DND-41 (cell line): ENCODE measurements at places on chromosomes 13 and 19.

- H3K4me3 ChIP-seq = no peak overlapping the region
- no peak for DNase-seq
- no peaks in the 10 kb centered on the region for H3K36me3 ChIP-seq
- H3K27ac ChIP-seq = no peak overlapping the region
- no peaks in the 10 kb centered on the region for H3K4me1 ChIP-seq
- no peaks in the 10 kb centered on the region for H3K27me3 ChIP-seq
Measured at GRCh38 chr19:16034958-16035560, 41.2 kb upstream of the TPM4 start.

- H3K4me3 ChIP-seq = no peak overlapping the region
- no peak overlapping the region for H3K27ac ChIP-seq
- H3K36me3 ChIP-seq = no peaks in the 10 kb centered on the region
Measured at GRCh38 chr13:23160638-23161480, 19.9 kb upstream of the SGCG start.

DNA sequence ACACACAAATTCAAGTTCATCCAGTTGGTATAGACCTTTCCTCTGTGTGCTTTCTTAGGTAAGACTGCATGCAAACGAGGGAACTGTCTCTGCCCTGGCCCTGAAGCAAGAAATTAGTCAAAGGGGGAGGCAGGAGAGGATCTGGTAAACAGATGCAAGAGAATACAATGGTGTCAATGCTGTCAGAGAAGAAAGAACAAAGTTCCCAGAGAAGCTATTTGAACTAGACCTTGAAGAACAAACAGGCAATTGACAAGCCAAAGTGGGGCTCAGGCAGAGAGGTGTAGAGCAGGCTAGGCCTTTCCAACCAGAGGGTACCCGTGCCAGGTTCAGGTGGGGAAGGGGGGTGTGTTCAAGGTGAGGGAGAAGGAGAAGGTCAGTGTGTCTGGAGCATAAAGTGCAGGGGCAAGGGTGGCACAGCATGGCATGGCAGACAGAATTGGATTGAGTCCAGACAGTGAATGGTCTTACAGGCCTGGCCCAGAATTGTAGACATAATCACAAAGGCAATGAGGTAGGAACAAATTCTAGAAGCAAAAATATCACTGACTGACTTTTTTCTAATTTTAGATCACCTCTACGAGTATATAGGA, 95.0 kb upstream of the STARD13 start:
- H3K4me1 ChIP-seq = no peaks in the 10 kb centered on the region
- no peak overlapping the region for H3K4me3 ChIP-seq
- no peak for DNase-seq

DNA sequence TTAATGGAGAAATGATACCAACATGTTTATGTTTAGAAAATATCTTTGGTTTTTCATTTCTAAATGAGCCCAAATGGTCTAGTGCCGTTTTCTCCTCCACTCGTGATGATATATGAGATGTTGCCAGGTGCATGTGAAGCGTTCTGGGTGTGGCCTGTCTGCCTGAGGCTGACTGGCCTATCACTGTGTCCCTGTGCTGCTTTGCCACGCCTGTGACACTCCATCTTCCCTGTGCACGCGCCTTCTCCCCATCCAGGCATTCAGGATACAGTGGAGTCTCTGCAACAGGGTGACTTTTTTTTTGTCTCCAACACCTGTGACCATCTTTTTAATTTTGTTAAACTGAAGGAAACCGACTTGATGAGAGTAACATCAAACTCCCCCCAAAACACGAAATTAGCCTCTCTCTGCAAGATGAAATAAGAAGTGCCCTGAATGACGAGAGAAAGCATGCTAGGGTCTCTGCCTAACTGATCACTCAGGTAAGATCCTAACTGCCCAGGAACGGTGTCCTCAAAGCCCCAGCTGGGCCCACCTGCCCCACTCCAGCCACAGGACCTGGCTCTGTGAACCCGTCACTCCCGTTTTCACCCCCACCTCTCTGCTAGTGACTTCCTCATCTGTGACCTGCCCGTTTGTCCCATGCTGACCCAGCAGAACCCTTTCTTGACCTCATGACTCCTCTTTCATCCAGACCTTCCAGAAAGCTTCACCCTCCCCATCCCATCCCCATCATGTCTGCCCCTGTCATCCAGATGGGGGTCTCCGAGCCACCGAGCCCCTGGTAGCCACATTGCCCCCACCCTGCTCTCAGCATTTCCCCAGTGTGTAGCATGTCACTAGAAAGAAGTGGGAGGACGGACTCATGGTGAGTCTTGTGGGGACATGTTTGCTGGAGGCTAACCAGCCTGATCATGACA, 33.2 kb upstream of the TFDP1 start:
- no peak overlapping the region for H3K4me3 ChIP-seq
- DNase-seq = no peak
- H3K4me1 ChIP-seq = no peaks in the 10 kb centered on the region
- no peak overlapping the region for H3K27ac ChIP-seq
- H3K36me3 ChIP-seq = peaks cover 13% of the 10 kb centered on the region; the same call in 1 of the 2 replicates

DNA sequence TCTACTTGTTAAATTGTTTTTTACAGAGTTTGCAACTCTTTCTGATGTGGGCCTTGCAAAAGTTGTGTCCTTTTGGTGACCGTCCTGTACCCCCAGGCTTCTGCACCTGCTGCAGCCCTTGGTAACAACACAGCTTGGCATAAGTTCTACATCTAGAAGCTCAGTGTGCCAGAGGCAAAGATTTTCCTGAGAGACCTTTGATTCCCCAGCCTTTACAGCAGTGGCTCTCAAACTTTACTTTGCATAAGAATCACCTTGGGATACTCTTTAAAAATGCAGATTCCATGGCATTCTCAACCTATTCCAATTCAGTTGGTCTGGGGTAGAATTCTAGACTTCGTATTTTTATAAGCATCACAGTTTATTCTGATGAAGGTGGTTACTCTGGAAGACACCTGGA, 260.9 kb downstream of the DCT start:
- no peaks in the 10 kb centered on the region for H3K27me3 ChIP-seq
- H3K27ac ChIP-seq = no peak overlapping the region
- H3K4me3 ChIP-seq = no peak overlapping the region
- no peaks in the 10 kb centered on the region for H3K36me3 ChIP-seq
- DNase-seq = no peak
- H3K4me1 ChIP-seq = no peaks in the 10 kb centered on the region

- no peaks in the 10 kb centered on the region for H3K27me3 ChIP-seq
- H3K27ac ChIP-seq = no peak overlapping the region
- H3K36me3 ChIP-seq = no peaks in the 10 kb centered on the region
- no peak overlapping the region for H3K4me3 ChIP-seq
Measured at GRCh38 chr13:40682449-40683240, 16.2 kb upstream of the FOXO1 start.

- H3K36me3 ChIP-seq = no peaks in the 10 kb centered on the region
- H3K27ac ChIP-seq = no peak overlapping the region
- no peaks in the 10 kb centered on the region for H3K4me1 ChIP-seq
- no peak for DNase-seq
Measured at GRCh38 chr13:109036078-109036780, 406.8 kb downstream of the MYO16 start.

DNA sequence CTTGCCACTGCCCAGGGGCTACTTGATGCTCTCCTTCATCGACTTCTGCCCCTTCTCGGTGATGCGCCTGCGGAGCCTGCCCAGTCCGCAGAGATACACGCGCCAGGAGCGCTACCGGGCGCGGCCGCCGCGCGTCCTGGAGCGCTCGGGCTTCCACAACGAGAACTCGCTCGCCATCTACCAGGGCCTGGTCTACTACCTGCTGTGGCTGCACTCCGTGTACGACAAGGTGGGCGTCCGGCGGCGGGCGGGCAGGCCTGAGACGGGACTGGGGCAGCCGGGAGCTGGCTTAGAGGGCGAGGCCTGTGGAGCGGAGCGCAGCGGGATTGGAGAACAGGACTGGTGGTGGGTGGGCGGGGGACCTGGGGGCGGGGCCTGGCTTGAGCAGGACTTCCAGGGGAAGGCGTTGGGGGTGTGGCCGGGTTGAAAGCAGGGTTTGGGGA, 12.7 kb upstream of the PSMD8 start:
- no peak for DNase-seq
- peaks cover 4% of the 10 kb centered on the region for H3K27me3 ChIP-seq
- H3K4me3 ChIP-seq = no peak overlapping the region
- no peak overlapping the region for H3K27ac ChIP-seq
- H3K36me3 ChIP-seq = no peaks in the 10 kb centered on the region

GRCh38 chr19:55145232-55145631, 3.8 kb downstream of the TNNT1 start:
- peaks cover 13% of the 10 kb centered on the region for H3K27me3 ChIP-seq
- no peaks in the 10 kb centered on the region for H3K4me1 ChIP-seq
- DNase-seq = no peak
- no peak overlapping the region for H3K4me3 ChIP-seq
- H3K36me3 ChIP-seq = no peaks in the 10 kb centered on the region

DNA sequence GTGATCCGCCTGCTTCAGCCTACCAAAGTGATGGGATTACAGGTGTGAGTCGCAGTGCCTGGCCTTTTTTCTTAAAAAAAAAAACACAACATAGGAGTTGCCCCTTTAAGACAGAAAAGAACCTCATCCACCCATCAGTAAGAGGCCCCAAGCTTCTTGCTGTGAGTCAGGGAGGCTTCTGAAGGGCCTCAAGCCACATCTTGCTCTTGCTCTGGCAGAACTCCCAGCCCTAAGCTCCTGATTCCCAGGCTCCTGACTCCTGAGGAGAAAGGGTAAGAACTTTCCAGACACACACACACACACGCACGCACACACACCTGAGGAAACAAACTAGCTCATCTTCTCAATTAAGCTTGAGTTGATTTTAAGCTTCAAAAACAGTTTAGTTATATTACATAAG, 6.9 kb downstream of the ETFB start:
- no peak for DNase-seq
- no peaks in the 10 kb centered on the region for H3K27me3 ChIP-seq
- H3K4me3 ChIP-seq = no peak overlapping the region
- H3K36me3 ChIP-seq = peaks cover 4% of the 10 kb centered on the region; the same call in 1 of the 2 replicates
- peaks cover 20% of the 10 kb centered on the region for H3K4me1 ChIP-seq
- H3K27ac ChIP-seq = no peak overlapping the region

DNA sequence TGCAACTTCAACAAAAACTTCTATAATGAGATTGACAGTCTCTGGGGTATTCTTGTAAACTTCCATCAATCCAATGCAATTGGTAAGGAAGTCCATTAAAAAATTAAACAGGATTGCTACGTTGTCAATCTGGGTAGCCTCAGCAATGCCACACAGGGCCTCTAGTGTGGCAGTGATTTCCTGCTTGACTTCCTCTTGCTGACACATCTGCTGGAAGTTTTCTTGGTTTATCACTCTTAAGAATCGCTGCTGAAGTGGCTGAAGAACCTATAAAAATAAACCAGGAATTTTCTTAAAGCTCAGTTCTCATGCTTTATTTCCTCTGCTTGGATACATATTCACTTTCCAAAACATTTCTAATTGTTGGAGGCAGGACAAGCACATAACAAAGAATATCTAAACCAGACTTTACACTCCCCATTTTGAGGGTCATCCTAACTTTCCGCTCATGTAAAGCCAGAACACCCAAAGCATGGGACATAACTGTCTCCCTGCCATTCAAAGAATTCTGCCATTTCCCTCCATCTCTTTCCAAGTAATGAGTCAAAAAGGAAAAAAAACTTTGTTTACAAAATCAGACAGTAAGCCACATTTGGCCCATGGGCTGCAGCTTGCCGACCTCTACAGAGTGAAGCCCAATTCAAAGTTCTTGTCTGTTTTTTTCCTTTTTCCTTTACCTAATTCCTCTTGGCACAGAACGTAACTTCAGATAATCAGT, 23.2 kb upstream of the EEF1AKMT1 start:
- no peak overlapping the region for H3K4me3 ChIP-seq
- no peaks in the 10 kb centered on the region for H3K4me1 ChIP-seq
- no peaks in the 10 kb centered on the region for H3K27me3 ChIP-seq
- H3K27ac ChIP-seq = no peak overlapping the region
- peaks cover 82% of the 10 kb centered on the region for H3K36me3 ChIP-seq
